Kidney (tissue), 22 donors: ENCODE measurements at places on chromosomes 3 and 15. TPM values are rescaled to one million over a fixed set of nuclear protein-coding genes. Genes with fewer than 3 reads are reported as not detected.

DNA sequence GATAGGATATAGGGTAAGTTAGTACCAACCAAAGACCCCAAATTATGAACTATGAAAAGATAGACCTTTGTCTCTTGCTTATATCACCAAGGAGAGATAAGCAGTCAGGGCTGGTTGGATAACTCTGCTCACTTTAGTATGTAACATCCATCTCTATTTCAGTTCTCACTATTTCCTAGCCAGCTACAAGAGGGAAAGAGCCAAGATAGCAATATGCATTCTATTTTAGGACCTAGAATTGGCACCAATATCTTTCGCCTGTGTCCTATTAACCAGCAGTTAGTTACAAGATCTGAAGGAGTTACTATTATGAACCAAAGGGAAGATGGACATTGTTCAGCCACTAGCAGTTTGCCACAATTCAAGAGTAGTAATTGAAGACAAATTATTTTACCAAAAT, 457.5 kb downstream of the NSUN3 start:
- no peak for DNase-seq

CD86 gene
- total RNA-seq: 6.3 TPM

DNA sequence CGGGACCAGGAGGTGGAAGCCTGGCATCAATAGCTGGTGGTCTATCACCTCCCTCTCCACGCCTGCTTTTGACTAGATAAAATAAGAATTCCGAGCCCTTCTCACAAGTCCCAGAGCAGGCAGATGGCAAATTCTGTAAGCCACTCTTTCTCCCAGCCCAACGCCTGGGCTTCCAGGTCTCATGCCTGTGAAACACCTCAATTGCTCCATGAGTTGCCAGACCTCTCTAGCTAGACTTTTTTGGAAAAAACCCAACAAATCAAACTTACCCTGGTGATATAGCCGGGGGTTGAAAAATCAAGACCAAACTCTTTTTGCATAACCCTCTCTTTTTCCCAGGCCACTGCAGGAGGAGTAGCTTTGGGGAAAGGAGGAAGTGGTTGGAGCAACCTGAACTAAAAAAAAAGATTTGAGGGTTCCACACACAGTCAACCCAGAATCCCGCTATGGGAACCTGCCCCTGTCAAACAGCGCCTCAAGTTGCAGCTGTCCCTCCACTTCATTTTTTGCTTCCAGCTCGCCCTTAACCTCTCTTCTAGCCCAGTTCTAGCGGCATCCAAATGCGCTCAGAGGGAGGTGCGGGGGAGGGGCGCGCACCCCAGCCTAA, 7.0 kb downstream of the BHLHE40 start:
- no peak for DNase-seq

- DNase-seq: no peak
Measured at GRCh38 chr3:190081389-190081788, 39.3 kb downstream of the P3H2 start.

DNA sequence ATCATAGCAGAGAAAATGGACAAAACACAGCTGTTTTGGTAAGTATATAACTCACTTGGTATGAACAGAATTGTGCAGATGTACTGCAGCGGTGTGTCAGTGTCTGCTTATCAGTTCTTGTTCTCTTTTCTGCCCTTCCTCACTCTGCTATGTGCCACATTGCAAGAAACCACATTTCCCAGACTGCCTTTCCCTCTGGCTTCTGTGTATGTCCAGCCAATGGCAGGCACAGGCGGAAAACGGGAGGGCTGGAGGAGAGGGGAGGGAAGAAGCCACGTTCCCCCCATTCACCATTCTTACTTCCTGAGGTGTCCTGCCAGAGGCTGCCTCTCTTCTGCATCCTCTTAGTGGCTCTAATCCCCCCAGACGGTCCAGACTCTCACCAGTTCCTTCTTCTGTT, 15.4 kb downstream of the HHLA2 start:
- no peak for DNase-seq

DNA sequence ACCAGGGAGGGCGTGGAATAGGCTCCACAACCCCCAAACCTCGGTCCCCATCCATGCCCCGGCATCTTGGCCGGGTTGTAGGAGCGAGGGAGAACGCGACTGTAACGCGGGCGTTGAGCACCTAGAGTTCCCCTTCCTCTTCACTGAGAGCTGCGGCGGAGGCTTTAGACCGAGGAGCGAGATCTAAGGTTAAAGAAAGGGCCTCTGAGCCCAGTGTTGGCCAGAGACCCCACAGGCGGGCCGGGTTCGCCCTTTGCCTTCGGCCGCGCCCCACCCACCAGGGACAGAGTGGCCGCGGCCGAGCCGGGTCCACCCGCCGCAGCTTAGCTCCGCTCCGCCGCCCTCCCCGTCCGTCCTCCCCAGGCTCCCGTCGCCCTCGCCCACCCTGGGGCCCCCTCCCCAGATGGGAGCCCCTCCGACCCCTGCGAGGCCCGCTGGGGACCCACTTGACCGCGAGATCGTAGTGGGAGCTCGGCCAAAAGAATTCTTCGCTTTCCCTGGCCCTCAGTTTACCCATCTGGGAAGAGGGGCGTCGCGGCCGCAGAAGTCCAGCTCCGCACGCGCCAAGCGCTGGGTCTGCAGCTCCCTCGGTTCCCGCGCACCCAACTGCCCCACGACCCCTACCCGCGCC, 425 bp downstream of the ANPEP start:
- DNase-seq: no peak

DNA sequence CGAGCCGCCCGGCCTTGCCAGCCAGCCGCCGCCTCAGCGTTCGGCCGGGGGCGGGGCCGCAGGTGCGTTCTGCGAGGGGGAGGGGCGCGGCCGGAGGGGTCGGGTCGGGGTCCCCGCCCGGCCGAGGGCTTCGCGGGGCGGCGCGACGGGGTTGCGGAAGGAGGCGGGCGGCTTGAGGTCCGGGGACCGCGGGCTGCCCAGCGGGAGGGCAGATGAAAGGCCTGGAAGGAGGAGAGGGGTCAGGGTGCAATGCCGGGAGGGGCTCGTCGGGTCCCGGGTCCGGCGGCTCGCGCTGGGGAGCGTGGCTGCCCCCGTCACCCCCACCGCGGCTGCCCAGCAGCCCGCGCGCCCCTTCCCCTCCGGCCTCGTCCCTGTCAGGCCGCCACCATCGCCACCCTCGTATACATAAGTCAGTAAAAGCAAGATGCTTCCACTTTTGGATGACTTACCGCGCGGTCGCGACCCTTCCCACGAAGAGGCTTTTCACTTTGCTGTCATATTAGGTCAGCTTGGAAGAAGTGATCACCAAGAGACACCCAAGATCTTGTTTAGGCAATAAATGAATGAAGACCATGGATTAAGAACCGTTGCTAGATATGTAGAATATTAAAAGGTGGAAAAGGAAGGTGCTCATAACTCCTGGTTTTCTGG, 620 bp upstream of the ANP32A start:
- DNase-seq: peak; percentile 36
